CD8-positive, alpha-beta T cell (primary cell): ENCODE measurements at places on chromosomes 1 and 21.

- no peak for DNase-seq
Observed at GRCh38 chr21:21963911-21964310, 965.7 kb downstream of the NCAM2 start.

DNA sequence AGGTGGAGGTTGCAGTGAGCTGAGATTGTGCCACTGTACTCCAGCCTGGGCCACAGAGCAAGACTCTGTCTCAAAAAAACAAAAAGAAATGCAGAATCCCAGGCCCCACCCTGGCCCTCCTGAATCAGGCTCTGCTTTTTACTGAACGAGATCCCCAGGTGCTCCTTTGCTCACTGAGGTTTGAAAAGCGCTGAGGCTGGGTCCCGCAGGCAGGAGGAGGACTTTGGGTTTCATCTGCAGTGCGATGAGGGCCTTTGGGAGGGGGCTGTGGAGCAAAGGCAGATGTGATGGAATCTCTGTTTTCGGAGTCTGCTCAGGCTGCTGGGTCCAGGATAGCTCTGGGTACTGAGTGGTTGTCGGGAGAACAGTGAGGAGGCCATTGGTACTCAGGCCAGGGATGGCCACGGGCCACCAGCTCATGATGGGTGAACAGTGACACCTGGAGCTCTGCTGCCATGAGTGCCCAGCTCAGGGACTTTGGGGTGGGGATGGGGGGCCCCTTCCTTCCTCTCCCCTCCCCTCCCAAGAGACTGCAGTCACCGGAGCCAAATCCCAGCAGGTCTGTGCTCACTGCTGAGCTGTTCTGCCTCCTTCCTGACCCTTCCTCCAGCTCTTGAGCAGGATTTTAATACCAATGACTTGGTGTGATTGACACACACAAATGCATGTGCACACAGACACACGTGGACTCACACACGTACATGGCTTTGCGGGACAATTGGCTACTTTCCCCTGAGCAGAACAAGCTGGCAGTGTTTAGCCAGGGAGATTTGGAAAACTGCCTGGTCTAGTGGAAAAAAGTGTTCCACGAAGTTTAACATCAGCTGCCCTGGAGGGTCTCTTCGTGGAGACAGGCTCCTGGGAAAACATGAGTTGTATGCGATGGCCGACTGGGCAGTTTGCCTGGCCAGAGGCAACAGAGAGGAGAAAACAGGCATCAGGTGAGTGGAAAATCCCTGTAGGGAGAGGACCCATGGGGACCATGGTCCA, 3.6 kb upstream of the DHRS3 start:
- no peak for DNase-seq

- no peak for DNase-seq
Observed at GRCh38 chr1:85611856-85612255, 31.3 kb downstream of the CCN1 start.

- no peak for DNase-seq
Observed at GRCh38 chr1:82090104-82090503, 289.4 kb downstream of the ADGRL2 start.

DNA sequence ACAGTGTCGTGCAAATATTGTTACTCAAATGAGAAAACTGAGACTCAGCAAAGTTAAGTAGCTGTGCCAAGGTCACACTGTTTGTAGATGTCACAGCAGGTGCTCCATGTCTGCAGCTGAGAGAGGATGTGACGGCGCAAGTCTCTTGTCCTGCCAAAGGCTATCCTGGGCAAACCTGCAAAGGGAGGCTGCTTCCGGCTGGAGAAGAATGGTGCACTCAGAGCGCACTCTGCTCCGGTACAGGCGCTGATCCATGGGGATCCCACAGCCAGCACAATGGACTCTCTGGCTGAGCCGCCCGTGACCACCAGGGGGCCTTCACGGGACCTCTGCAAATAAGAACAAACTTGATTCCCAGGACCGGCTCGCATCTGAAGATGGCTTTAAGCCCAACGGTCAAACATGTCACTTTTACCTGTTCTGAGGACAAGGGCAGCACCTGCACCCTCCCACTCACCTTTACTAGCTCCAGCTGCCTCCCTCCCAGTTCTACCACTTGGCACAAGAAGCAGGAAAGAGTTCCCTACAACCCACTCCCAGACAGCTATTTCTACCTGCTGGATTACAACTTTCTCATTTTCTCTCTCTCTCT, 21.9 kb downstream of the RD3 start:
- no peak for DNase-seq

- DNase-seq, result no peak
Observed at GRCh38 chr1:185574139-185574875, 159.9 kb upstream of the HMCN1 start.

DNA sequence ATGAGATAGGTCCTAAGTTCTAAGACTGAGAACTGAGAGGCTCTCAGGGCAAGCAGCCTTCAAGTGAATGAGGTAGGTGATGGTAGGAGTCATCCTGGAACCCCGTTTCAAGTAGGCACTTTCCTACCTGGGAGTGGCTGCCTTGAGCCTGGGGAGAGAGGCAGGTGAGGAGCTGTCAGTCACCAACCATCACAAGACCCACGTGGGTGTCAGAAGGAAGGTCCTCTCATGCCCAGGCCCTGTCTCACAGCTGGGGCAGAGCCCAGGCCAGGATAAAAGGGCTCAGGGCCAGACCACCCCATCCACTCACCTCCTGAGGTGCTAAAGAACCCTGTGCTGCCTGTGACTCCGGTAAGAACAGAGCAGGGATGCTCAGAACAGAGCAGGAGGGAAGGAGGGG, at the start of gene LCE1D:
TSS of gene LCE1D (plus strand) at position 301 of the 400 bp plus-strand sequence. CDS start 1,074 bp downstream, outside the sequence.
- DNase-seq, result no peak
